Esophagus muscularis mucosa (tissue), 4 donors: ENCODE measurements at places on chromosomes 16 and 17. TPM values are rescaled to one million over a fixed set of nuclear protein-coding genes. Genes with fewer than 3 reads are reported as not detected.

TP53TG3C gene
- total RNA-seq, result not detected

TAC4 gene
- total RNA-seq, result not detected

NOG gene
- 0.42 TPM for total RNA-seq

MXRA7 gene
- total RNA-seq, result 410 TPM

TMEM219 gene
- total RNA-seq, result 96.8 TPM

DNA sequence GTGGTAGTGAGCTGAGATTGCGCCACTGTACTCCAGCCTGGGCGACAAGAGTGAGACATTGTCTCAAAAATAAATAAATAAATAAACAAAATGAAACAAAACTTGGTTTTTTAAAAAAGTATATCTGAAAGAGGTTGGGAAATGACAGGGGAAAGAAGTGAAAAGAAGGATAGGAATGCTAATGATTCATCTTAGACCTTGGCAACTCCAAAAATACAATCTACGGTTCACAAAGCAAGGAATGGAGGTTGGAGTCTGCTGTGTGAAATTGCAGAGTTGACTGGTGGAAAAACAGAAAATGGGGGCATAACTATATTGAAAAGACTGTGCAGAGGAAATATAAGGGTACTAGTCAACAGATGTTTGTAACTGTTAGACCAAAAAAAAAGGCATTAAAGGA lies 40.0 kb upstream of the CD300E start:
- DNase-seq, result no peak

DNA sequence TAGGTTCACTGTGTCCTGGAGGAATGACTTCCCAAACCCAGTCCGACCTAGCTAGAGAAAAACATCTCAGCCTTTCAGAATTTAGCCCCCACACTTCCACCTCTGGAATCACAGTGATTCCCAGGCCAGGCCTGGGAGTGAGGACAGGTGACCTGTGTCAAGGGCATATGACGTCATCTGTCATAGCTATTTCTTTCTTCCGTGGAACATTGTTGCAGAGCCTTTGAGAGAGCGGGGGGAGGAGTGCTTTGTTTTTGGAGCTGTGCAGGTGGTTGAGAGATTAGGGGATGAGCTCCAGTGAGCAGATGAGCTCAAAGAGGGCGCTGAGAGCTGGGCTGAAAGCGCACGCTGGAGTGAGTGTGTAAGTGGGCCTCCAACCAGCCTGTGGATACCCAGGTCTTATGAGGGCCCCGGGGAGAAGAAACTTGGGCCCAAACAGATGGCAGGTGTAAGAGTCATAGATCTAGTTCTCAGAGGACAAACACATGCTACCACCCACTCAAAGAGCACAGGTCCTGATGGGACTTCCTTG lies 344.8 kb downstream of the SNX29 start:
- no peak for DNase-seq

- DNase-seq, result no peak
Observed at GRCh38 chr16:15667091-15667742, 17.2 kb downstream of the NDE1 start.

GRCh38 chr16:60463986-60464385 lies 1572.3 kb downstream of the CDH8 start:
- no peak for DNase-seq

GRCh38 chr17:16486373-16487250 lies 5.4 kb downstream of the LRRC75A start:
- DNase-seq, result no peak
